ENCODE measurements at places on chromosomes 1 and 21.

DNA sequence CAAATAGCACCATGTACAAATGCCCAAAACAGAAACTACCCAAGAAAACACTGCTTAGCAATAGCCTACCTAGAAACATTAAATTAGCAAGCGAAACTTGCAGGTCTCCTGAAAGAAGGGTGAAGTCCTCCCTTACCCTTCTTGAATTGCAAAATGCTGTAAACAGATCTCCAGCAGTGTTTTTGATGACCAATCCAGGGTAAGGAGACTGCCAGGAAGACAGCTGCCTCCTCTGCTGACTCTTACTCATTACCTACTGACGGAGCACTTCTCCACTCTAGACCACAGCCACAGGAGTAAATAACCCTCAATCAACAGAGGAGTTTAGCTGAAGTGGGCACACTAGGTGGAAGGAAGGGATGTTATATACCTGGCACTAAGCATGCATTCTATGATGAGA lies 32.2 kb upstream of the GADD45A start:
- DNase-seq, result no peak

- DNase-seq, result no peak
Measured at GRCh38 chr1:185551008-185551407, 183.2 kb upstream of the HMCN1 start.

DNA sequence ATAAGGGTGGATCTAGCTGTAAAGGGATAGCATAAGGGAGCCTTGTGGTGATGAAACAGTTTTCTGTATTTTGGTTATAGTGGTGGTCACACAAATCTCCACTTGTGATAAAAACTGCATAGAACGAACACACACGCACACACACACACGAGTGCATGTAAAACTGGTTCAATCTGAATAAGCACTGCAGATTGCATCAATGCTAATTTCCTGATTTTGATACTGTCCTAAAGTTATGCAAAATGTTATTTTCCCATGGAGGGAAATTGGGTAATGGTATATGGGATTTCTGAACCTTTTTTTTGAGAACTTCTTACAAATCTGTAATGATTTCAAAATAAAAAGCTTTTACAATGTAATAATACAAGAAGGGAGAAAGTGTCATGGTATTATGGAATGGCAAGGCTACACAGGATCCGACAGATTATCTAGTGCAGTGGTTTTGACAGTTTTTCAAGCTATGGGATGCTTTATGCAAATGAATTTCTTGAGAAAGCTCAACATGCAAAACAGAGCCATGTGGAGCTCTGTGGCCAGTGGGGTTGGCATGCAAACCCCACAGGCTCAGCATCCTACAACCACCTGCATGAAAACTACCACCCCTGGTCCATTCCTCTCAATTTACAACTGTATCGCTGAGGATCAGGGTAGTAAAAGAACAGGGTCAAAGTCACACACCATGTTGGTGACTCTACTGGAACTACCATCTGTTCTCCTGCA lies 18.8 kb downstream of the SLC41A1 start:
- DNase-seq, result no peak

GRCh38 chr1:171817511-171818265 lies 23.6 kb upstream of the DNM3 start:
- peak; percentile 34 for DNase-seq

DNA sequence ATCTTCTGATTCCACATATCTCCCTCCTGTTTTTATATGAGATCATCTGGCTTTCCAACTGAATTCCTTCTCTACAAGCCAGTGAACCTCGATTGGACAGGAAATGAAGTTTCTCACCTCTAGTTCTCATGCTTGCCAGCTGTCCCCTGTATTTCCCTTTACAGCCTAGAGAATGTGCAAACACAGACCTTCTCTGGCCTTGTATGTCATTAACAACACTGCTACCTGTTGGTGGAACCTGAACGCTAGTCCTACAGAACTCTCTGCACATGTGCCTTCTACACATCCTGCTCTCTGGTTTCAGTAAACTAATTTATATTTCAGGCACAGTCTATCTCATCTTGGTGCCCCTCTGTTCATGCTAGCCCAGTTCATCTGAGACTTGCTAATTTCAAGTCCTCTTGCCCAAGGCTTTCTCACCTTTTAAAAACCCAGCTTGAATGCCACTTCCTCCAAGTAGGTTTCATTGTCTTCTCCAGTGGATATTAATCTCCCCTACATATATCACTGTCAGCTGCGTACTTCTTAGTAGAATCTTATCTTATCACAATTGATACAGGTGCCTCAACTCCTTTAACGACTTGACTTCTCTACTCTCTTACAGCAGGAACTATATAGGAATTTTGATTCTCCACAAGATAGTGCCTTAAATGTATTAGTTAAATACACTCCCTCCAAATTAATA lies 549.9 kb downstream of the PLPP3 start:
- DNase-seq, result no peak

- DNase-seq, result no peak
Measured at GRCh38 chr1:30185809-30186208, 537.6 kb downstream of the MATN1 start.

- no peak for DNase-seq
Measured at GRCh38 chr1:152656459-152656858, 6.7 kb upstream of the LCE2D start.

- DNase-seq, result no peak
Measured at GRCh38 chr1:92201973-92202372, 15.7 kb upstream of the C1orf146 start.

- no peak for DNase-seq
Measured at GRCh38 chr1:191590578-191590977, 567.7 kb upstream of the RGS18 start.

GRCh38 chr1:214270097-214270650 lies 10.8 kb upstream of the SMYD2 start:
- DNase-seq, result no peak

DNA sequence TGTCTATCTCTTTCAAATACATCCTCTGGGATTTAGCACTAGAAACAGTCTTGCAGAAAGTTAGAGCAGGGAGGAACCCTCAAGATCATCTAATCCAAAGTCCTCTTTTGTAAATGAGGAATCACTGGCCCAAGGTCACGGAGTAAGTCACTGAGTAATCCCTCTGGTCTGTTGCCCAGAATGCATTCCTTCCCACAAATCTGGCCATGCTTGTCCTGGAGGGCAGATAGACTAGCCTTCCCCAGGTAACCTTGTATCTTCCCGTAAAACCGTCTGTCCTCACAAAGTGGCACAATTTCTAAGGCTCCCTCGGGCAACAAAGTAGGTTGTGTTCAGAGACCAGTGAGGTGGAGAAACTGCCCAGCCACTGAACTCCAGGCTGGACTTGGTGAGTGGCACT lies 46.2 kb downstream of the DDR2 start:
- DNase-seq, result no peak

DNA sequence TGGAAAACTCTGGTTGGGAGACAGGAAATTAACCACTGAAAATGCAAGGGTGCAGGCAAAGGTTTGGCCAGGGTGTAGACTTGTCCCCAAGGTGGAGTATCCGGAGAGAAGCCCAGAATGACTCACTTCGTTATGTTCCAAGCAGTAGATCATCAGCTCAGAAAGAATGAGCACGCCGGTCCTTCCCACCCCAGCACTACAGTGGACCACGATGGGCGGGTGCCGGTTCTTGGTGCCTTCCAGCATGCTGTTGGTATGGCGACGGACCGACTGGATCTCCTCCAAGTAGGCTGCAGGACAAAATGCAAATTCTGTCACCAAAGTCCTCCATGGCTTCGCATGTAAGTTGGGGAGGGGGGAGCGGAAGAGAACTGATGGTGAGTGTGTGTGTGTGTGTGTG lies 83.4 kb downstream of the SMYD2 start:
- DNase-seq, result no peak

- DNase-seq, result no peak
Measured at GRCh38 chr21:41158026-41158425, 9.9 kb upstream of the BACE2 start.

DNA sequence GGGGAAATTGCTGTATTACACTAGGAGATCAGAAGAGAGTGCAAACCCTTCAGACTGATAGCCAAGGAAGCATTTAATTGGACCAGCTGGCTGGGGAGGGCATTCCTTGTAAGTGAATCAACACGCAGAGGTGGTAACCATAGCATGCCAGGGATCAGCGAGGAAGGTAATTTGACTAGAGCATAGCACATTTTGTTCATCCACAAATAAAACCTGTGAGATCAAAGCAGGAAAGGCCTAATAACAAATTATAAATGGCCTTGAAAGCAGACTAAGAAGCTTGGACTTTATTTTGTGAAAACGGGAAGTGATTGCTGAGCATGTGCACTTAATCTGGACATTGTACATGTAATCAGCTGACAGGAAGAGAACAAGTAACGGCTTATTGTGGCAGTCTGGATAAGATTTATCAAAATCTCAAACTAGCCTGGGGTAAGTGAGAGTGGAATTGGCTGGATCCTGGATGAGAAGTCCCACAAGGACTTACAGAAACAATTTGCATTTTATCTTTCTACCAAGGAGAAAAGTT lies 11.7 kb upstream of the CD55 start:
- DNase-seq, result no peak

DNA sequence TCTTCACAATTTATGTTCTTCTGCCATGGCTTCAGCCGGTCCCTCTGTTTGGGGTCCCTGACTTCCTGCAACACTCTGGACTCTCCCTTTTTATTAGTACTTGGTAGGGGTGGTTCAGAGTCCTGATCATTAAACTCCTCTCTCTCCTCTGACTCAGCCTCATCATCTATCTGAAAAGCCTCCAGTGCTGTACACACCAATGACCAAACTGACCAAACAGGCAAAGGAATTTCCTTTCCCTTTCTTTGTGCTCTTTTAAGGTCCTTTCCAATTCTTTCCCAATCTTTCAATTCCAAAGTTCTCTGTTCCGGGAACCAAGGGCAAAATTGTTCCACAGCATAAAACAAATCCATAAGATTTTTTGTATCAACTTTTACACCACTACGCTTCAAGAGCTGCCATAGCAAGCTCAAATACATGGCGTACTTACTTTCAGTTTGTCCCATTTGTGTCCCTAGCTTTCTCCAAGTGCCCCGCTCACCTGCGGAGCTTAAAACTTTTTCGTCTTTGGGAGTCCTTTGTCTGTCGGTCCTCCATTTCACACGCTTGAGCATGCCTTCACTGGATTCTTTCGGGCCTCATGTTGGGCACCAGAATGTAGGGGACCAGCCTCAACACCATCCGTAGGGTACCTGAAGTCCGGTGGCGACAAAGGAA lies 9.6 kb downstream of the DAP3 start:
- DNase-seq, result no peak

DNA sequence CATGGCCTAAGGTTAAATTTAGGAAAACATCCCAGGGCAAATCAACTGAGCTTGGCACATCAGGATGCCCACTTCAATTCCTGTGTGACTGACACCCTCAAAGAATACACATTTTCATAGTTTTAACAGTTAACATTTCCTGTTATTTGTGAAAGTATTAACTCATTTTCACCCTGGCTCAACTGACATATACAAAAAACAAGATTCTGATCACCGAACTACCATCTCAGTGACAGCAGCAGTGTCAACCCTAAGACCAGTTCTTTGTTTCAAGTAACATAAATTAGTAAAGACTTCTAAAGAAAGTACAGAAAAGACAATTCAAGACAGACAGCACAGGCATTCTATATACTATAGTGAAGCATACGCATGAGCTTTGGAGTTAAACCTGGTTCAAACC lies 69.0 kb upstream of the SDC3 start:
- no peak for DNase-seq

DNA sequence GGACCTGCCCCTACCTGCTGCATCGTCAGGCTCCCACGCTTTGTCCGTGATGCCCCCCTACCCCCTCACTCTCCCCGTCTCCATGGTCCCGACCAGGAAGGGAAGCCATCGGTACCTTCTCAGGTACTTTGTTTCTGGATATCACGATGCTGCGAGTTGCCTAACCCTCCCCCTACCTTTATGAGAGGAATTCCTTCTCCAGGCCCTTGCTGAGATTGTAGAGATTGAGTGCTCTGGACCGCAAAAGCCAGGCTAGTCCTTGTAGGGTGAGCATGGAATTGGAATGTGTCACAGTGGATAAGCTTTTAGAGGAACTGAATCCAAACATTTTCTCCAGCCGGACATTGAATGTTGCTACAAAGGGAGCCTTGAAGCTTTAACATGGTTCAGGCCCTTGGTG lies 8.9 kb downstream of the SPATA46 start:
- no peak for DNase-seq

DNA sequence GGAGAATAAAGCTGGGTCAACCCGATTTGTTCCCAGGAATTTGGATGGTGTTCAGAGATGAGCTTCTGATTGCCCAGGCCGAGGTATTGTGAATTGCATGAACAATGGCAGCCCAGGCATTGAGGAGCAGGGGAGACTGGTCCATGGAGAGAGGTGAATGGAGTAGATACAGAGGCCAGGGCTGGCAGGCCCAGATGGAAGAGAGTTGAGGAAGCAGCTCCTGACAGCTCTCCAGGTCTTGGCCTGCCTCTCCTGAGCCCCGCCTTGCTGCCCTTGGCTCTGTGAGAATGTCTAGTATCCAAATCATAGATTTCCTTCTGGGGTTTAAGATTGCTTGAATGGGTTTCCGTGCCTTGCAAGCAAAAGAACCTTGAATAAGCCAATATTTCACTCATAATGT lies 11.5 kb downstream of the ABCA4 start:
- DNase-seq, result no peak

DNA sequence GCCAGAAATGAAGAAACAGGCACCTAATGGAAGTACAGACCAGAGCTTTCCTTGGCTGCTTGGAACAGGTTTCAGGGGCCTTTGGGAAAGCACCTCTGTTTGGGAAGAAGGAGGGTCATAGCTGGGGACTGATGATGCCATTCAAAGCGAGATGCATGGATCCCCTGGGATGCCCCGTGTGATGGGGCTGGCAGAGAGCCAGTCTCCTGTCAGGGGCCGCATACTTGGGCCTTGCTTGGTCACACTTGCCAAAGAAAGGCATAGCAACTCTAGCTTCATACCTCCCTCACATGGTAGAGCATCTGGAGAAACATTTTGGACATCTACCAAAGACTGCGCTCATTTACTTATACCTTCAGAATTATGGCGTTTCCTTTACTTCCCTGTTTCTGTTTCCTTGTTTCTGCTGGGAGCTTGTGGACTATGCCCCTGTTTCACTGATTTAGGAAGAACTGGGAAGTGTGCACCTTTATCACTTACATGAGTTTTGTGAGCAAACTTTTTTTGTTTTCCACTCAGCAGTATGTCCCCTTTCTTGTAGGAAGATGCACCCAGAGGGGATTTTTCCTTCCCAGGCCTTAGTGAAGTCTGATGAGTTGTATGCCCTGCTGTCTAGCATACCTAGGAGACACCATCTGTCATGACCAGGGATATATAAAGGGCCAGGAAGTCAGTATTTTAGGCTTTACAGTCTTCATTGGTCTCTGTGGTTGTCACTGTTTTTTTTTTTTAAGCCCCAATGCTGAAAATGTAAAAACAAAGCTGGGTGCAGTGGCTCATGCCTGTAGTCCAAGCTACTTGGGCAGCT lies 19.8 kb upstream of the ST3GAL3 start:
- DNase-seq, result no peak

DNA sequence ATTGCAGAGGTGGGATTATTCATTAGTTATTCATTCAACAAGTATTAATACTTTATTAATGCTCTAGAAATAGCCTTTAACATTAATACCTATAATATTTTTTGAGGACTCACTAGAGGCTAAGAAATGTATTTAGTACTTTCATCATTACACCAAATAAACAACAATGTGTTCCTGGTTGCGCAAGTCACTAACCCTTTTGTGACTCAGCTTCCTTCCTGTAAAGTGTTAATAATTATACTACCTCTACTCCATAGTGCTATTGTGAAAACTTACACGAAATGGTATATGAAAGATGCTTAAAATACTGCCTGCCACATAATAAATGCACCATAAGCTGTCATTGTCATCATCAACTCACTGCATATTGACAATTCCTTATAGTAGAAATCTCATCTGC lies 431.0 kb downstream of the DPYD start:
- no peak for DNase-seq

Data from stimulated activated naive CD4-positive, alpha-beta T cell treated with Interleukin-2 at 50 U/mL for 16 hours (primary cell).